ENCODE measurements at places on chromosomes 6 and 20.

GRCh38 chr6:108494434-108494833, 66.3 kb upstream of the FOXO3 start:
- no peak for DNase-seq

GRCh38 chr6:28003059-28003458, 46.0 kb downstream of the OR2B6 start:
- no peak for DNase-seq

DNA sequence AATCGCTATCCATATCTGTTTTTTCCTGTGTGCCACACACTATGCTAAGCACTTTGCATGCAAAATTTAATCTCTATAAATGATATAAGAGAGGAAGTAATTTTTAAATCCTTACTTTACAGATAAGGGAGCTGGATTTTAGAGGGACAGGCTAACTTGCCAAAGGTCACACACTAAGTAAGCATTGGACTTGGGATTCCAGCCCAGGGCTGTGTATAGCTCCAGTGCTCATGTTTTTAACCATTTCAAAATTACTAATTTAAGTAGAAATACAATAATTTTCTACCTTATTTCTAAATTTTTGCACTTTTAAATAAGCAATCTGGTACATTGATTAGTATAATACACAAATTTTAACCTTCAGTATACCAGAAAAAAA, 144.6 kb downstream of the UST start:
- DNase-seq, result no peak

- DNase-seq, result no peak
These were observed 65.6 kb upstream of the KIF13A start for GRCh38 chr6:18053078-18053477.

GRCh38 chr20:16647875-16648597, 74.8 kb upstream of the KIF16B start:
- DNase-seq, result no peak

DNA sequence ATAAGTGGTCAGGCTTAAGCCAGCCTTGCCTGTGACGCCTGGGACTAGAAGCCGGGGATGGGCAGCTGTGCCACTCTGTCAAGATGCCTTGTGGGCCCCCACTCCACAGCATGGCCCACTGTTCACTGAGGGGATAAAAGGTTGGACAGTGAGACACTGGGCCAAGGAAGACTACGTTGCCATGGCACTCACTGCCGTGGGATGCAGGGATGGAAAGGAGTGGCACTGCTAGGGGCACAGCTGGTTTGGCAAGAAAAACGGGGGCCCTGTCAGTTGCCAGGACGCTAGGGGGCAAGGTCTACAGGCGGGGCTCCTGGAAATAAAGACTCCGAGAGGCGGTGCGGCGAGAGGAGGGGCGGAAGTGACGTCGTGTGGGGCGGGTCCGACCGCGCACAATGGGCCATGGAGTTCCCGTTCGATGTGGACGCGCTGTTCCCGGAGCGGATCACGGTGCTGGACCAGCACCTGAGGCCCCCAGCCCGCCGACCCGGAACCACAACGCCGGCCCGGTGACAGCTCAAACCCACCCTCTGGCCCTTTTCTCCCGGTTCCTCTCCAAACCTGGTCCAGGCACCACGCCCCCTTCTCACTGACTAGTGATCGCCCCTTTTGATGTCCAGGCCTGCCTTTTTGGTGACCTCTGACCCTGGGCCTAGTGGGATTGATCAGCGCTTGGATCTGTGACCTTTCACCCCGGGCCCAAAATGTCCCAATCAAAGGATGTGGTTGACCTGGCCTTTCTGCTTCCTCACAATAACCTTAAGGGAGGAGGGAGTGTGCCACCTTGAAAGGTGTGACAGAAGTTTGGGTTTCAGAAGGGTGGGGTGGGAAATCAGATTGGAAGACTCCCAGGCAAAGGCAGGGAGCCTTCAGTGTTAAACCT, at the start of gene ATAT1:
ATAT1 (plus strand) TSS at position 391 of the 883 bp plus-strand sequence.
- peak; percentile 78 for DNase-seq

- no peak for DNase-seq
These were observed 3.1 kb upstream of the RPS12 start for GRCh38 chr6:132811276-132811675.

DNA sequence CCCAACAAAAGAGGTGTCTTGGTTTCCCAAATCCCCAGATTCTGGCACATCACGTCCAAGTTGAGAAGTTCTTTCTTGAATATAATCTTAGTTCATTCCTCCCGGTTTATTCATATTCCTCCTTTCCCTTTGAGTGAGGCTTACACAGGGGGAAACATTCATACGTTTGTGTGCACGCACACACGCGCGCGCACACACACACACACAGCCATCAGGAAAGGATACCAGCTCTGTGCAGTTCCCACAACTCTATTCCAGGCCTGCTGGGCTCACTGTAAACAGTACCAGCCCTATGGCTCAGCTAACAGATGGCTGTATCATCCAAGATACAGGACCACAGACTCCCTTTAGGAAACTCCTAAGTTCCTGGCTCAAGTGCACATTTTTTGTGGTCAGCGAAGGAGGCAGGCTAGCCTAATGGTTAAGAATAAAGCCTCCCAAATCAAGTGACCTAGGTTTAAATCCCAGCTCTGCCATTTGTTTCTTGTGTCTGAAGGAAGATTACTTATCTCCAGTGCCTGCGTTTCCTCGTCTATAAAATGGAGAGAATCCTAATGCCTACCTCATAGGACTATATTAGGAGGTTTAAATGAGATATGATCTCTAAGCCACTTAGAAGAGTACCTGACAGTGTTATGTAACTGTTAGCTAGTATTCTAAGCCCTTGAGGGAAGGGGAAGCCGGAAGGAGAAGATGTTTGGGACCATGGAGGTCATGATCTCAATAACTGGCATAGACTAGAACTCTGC, 3.7 kb upstream of the TAF8 start:
- no peak for DNase-seq

- no peak for DNase-seq
These were observed 22.5 kb upstream of the PRIM2 start for GRCh38 chr6:57294862-57295445.

GRCh38 chr20:434661-435419, 26.7 kb downstream of the RBCK1 start:
- no peak for DNase-seq

- DNase-seq, result no peak
These were observed 37.5 kb downstream of the AIG1 start for GRCh38 chr6:143098054-143098671.

DNA sequence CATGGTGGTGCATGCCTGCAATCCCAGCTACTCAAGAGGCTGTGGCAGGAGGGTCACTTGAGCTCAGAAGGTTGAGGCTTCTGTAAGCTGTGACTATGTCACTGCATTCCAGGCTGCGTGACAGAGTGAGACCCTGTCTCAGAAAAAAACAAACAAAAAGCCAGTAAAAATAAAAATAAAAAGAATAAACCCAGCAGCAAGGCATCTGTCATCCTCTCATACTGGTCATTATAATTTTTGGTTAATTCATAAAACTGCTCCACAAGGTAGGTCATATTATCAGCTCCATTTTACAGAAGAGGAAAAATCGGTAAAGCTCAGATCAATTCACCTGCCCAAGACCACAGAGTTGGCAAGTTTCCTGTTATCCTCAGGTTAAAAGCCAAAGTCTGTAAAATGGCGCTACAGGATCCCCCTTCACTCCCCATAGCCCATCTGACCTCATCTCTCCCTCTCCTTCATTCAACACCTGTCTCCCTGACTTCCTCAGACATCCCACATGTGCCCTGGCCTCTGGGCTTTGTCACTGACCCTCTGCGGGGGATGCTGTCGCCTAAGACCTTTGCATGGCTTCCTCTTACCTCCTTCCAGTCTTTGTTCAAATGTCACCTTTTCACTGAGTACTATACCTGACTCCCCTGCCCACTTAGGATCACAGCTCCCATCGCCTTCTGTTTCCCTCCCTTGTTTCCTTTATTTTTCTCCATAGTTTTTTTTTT, 213.2 kb upstream of the ZNF217 start:
- no peak for DNase-seq

GRCh38 chr6:56570413-56571359, 72.0 kb downstream of the DST start:
- DNase-seq, result no peak

DNA sequence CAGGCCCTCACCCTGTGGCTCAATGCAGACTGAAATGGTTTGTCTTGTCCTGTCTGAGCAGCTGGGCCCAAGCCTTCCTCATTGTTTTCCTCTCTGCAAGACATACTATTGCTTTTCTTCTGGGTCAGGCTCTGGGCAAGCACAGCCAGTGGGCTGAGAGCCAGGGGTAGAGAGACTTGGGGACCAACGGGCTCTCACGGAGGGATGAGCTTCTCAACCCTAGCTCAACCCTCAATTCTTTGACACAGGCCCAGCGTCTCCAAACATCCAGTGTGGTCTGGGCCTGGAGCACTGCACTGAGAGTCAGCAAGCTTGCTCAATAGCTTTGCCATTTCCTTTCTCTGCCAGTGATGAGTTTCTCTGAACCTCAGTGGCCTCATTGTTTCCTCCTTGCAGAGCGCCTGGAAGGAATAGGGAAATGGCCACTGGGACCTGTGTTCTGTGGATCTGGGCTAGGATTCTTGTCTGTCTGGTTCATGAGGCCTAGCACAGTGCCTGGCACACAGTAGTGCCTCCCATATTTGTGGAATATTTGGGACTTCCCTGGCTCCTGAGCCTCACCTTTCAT, 9.3 kb downstream of the ANGPT4 start:
- DNase-seq, result no peak

- no peak for DNase-seq
These were observed 49.7 kb downstream of the DAAM2 start for GRCh38 chr6:39841923-39842322.

DNA sequence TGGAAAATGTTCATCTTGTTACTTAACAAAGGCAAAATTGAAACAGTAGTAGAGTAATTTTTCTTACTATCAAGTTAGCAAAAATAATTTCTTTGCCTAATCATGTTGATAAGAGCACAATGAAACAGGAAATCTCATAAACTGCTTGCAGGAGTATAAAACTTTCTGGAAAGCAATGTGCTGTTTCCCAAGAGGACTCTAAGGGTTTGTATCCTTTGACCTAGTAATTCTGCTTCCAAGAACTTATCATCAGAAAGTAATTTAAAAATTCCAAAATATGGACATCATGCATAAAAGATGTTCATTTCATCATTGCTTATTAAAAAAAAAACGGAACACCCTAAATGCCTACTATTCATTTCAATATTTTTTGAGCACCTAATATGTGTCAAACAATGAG, 46.1 kb upstream of the TNFAIP3 start:
- no peak for DNase-seq

- DNase-seq, result no peak
These were observed 7.8 kb downstream of the E2F3 start for GRCh38 chr6:20409427-20409971.

DNA sequence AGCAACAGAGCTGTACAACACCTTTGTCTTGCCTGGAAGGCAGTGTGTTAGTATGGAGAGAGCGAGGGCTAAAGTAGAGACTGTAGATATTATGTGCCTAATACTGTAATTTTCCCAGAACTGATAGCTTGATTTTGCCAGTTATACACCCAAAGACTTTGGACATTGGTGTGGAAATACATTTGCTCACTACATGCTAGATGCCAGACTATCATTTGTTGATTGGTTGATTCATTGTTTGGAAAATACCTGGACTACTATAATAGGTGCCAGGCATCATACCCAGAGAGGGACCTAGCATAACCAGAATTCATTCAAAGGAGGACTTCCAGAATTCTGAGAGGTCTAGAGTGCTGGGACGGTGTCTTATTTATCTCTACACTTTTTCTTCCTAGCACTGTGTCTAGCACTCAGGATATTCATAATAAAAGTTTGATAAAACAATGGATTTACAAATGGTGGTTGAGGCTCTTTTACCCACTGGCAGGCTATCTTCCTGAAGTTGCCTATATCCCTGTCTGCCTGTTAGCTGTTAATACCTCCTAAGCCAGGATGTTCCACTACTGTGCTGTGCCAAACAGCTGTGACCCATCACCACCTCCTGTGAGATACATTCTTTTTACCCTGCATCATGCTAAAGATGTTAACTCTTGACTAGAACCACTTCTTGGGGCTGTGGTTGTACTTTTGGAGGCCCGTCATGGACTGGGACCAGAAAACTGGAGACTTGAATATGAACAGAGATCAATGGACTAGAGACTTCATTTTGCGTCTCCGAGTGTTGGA, 72.2 kb upstream of the FUCA2 start:
- no peak for DNase-seq

DNA sequence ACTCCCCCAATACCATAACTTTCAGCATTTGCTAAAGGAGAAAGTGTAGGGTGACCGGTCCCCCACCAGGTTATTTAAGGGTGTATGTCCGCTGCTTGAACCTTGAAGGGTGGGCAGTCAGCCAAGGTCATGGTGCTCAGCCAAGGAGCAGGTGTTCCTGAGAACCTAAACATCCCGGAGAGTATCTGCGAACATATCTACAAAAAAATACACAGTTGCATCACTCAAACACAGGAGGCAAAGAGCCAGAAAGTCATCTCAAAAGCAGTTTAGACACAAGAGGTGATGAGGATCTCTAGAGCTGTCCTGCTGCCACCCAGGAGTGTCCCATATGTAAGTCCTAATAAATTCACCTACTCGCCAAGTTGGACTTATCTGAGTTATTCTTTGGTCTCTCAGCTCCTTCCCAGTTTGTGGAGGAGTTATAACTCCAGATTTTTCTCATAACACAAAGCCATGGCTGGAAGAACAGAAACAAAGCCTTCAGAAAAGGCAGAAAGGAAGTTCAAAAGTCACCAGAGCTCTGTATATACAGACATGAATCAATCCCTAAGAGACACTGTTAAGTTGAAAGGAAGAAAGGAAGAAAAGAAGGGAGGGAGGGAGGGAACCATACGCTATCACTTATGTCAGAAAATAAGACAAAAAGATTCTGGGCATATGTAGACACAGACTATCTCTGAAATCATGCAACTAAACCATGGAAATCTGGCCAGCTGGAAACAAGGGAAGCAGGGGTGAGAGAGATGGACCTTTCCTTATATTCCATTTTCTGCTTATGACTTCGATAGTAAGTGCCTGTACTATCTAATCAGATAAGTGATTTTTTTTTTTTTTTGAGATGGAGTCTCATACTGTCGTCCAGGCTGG, 11.3 kb downstream of the MBOAT1 start:
- DNase-seq, result no peak

DNA sequence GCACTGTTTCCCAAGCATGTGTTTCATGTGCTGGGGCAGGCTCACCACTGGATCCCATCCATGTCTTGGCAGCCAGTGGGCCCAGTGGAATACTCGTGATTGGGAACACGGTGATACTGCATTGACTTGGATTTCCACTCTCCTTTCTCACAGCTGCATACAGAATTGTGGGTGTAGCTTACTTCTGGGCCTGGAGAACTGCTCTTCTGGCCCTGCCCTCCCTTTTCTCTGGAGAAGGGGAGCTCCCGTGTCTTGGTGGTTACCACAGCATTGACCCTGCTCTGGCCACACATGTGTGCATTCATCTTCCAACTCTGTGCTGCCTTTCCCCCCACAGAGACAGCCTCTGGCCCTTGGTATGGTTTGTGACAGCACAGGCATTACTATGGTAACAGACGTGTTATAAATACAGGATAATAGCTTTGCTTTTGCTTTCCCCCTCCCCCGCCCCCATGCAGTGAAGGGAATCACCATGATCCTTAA, 21.6 kb downstream of the SOBP start:
- no peak for DNase-seq

- DNase-seq, result no peak
These were observed 15.9 kb downstream of the DLL1 start for GRCh38 chr6:170274713-170275560.

- DNase-seq, result no peak
These were observed 140.6 kb downstream of the KIF16B start for GRCh38 chr20:16432466-16433292.
